Renal cortex interstitium (tissue), 15 donors: ENCODE measurements at places on chromosomes 5 and 9. TPM values are rescaled to one million over a fixed set of nuclear protein-coding genes. Genes with fewer than 3 reads are reported as not detected.

DNA sequence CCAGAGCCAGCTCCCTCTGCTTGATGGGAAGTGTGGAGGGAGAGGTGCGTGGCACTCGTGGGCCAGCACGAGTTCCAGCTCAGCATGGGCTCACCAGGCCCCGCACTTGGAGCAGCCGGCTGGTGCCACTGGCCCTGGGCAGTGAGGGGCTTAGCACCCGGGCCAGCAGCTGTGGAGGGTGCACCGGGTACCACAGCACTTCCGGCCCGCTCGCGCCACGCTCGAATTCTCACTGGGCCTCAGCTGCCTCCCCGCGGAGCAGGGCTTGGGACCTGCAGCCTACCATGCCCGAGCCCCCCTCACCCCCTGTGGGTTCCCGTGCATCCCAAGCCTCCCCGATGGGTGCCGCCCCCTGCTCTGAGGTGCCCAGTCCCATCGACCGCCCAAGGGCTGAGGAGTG, 98.4 kb downstream of the DCP2 start:
- DNase-seq: no peak

DNA sequence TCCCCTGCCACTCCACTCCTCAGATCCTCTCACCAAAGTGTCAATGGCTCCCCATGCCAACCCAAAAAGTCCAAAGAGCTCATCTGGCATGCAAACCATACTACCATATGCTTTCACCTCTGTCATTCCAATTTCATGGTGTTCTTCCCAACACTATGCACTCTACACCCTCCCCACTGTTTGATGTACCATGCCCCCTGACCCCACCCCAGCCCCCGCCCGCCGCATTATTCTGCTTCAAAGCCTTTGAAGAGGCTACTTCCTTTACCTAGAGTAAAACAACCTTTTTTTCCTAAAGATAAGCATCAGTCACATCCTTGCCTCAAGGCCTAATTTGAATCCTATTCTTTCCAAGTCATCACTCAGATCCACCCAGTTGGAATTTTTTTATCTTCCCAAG, 226.3 kb downstream of the DEPDC1B start:
- no peak for DNase-seq

DNA sequence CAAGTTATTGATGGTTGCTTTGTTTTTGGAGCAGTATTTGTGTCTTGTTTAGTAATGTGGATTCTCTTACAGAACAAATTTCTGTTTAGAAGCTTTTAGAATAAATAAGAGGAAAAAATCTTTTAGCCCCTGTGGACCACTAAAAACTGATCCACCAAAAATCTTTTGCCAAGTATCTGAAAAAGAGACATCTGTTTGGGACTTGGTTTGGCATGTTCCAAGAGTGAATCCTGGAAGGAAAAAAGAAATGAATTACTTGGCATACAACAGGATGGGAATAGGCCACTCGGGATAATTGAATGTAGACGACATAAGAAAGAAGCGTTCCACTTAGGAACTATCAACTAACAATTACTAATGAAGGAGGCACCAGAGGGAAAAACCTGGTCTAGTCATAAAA, 1350.1 kb upstream of the C9orf72 start:
- no peak for DNase-seq

- DNase-seq: no peak
Measured at GRCh38 chr5:168128557-168128956, 162.9 kb upstream of the WWC1 start.

GRCh38 chr9:89363921-89364665, 45.8 kb downstream of the SECISBP2 start:
- no peak for DNase-seq

DNA sequence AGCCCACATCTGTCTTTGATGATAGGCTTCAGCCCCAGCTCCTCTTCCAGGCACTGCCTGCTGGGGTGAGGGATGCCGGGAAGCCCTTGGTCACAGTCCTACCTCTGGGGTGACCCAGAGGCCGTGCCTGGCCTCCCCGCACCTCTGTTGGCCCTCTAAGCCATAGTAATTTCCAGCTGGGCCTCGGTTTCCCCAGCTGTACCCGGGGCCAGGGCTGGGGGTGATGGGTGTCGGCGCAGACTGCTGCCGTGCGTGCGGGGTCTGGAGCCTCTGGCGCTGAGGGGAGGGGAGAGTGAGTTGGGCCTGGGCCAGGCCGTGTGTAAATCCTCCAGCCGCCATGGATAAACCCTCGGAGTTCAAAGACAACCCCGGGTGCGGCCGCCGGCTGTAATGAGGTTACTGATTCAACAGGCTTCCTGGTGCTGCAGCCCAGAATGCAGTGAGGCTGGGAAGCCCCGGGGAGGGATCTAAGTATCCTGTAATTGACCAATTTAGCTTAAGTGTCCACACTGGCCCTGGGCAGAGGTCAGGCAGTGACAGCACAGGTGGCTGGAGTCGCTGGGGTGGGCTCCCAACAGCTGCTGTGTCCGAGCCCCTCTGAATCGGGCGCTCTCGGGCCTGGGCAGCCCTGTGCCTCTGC, 7.1 kb downstream of the RXRA start:
- no peak for DNase-seq

DNA sequence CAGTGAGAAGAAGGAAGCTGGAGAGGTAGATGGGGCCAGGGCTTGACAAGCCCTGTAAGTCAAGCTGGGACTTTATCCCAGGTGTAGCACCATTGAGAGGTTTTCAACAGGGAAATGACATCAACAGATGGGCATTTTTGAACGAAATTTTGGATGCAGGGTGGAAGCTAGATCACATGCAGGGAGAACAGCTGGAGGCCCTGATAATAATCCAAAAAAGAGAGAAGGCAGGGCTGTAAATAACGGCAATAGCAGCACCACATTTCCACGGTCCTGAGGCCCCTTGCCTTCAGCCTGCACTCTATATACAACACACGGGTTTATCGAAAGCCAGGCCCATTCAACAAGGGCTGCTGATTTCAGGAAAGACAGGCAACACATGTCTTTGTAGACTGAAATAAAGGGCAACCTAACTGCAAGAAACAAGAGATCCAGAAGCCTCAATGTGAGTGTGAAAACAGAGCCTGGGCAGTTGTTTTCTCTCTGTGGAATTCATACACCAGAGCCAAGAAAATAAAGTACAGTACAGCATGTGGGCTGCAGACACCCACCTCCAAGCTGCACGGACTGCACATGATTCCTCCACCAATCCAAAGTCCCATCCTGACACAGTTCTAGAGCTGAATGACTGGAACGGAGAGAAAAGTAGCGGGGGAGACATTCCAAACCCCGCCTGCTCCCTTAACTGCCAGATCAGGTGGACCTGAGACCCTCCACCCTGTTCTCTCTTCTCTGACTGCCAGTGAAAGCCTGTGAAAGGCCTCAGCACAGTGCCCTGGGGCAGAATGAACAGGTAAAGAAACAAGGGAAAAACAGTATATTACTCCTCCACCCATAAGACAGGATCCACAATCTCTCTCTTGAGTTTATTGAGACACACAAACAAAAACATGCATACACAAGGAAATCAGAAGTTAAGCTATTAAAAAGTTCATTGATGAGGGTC, 36.3 kb downstream of the KLHL3 start:
- DNase-seq: no peak

PHF24 gene
- polyA plus RNA-seq: 0.47 TPM
